ENCODE measurements at places on chromosomes 2 and 18.

GRCh38 chr18:43847164-43848091 is 570.1 kb upstream of the SYT4 start:
- no peak for DNase-seq

DNA sequence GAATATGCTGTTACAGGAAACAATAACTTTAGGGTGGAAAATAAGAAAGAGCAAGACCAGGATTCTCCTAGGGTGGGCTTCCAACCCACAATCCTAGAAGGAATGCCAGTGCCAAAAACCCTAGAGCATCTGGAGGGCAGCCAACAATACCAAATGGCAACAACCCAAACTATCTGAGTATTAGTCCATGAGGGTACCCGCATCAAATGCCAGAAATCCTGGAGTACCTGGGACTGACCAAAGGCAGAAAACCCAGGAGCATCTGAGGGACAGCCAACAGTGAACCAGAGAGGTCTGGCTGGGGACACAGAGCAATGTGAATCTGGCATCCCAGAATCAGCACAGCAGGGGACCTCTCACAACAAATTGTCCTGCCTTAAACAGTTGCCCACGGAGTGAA is 126.3 kb downstream of the SCG2 start:
- no peak for DNase-seq

GRCh38 chr2:160336105-160336504 is 136.0 kb upstream of the ITGB6 start:
- no peak for DNase-seq

DNA sequence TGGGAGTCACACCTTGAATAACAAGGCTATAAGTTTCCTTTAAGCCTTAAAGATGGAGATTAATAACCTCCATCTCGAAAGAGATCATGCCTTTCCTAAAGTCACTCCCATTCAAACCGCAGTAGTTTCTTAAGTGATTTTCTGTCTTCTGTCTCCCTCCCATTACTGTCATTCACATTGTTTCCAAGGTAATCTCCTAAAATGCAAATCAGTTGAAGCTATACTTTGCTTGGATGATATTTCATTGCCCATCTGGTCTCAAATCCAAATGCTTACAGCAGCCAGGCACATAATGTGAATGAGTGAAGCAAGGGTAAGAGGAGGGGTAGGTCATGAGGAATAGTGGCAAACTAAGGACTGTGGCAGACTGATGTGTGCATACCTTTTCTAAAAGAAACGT is 116.4 kb downstream of the CCDC141 start:
- DNase-seq, result no peak

DNA sequence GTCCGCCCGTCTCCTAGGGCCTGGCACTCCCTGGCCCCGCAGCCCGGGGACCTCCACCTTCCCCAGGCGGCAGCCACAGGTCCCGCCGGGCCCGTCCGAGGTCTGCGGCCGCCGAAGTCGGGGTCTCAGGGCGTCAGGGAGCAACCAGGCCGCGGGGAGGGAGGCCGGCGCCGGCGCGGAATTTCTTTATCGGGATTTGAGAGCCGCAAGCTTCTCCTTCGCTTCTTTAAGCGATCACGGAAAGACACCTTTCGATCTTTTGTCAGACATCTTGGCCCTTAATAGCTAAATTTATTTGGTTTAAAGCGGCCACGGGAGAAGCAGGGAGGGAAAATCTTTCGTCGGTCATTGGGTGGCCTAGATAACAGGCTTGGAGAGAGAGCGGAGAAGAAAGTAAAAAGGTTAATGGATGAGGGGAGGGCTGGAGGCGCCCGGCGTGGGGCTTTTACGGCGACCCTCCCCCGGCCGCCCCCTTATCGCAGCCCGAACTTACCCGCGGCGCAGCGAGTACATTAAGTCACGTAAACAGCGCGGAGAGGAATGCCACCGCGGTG is 4.3 kb upstream of the GATA6 start:
- DNase-seq, result no peak

DNA sequence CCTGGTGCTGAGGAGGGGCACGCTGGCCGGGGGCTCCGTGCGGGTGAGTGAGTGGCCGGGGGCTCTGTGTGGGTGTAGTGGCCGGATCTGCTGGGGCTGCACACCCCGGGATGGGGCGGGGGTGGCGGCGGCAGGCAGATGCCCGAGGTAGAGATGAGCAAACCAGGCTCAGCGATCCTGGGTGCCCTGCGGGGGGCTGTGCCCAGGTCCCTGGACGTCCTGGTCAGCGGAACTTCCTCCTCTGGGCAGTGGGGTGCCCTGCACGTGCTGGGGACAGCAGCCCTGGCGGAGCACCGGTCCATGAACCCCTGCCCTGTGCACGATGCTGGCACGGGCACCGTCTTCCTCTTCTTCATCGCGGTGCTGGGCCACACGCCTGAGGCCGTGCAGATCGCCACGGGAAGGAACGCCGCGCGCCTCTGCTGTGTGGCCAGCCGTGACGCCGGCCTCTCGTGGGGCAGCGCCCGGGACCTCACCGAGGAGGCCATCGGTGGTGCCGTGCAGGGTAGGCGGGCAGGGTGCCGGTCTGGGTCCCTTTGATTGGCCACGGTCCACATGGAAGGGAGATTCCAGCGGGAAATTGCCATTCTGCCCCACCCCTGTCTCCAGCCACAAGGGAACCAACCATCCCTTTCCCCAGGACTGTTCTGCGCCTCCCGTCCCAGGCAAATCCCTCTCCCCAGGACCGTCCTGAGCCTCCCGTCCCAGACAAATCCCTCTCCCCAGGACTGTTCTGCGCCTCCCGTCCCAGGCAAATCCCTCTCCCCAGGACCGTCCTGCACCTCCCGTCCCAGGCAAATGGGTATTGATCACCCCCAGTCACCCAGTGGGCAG is 5.9 kb downstream of the NEU4 start:
- DNase-seq, result no peak

DNA sequence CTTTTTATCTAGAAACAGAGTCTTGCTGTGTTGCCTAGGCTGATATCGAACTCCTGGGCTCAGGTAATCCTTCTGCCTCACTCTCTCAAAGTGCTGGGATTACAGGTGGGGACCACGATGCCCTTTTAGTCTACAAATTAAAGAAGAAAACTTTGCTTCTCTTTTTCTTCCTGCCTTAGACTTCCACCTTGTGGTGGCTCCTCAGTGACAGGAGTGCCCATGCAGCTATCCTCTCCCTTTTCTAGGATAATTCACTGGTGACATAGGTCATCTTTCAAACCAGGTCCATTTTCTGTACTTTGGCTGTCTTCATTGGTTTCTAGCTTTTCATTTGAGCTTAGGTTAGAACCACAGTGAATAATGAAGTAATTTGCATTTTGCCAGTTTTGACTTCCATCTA is 13.6 kb downstream of the DCAF17 start:
- DNase-seq, result no peak

DNA sequence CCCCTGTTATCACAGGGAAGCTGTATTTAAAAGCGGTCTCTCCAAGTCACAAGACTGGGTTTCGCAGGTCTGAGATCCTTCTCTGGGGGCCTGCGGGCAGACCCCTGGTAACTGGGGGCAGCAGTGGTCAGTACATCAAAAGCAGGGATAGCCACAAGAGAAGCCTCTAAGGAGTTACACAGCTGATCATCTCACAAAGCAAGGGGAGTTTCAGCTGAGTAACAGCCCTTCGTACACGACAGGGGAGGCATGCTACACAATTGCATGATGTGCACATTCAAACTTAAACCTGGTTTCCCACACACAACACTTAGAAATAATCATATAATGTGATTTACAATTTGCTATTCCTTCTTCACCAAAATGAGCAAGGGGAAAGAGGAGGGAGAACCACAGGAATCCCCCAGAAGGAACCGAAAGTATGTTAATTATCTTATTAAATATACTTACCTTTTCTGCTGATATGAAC is 87.5 kb downstream of the TMEM131 start:
- DNase-seq, result no peak

DNA sequence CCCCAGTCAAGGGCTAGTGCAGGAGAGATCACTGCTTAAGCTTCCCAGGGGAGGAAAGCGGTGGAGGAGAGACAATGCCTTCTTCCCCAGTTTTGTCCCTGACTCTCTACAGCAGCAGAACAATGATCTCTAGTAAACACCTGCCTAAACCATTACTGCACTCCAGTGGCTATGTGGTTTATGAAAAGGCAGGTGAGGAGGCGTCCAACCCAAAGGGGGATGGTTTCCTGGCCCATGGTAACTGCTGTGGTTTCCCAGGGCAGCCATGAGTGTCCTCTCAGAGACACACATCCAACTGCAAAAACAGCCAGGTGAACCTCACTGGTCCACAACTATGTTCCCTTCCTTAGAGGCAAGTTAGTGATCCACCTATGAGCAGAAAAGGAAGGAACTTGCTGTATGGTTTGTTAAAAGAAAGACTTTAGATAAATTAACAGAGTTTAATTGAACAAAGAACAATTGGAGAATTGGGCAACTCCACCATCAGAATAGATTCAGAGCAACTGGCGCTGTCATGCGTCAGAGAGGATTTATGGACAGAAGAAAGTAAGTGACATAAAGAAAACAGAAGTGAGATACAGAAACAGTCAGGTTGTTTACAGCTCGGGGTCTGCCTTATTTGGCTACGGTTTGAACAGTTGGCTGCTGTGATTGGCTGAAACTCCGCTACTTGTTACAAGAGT is 4.8 kb upstream of the TTC39C start:
- DNase-seq, result no peak

DNA sequence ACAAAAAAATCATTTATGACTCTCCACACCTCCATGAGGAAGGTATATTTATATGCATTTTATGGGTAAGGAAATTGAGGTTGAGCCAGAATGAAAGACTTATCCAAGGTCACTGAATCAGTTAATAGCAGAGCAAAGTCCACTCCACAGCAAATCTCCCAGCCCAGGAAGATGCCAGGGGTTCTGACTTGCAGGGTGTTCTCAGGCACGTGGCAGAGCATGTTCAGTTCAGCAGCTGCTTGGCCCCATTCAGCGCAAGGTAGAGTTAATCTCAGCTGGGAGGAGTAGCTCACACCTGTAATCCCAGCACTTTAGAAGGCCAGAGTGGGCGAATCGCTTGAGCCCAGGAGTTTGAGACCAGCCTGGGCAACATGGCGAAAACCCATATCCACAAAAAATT is 17.8 kb upstream of the DGKD start:
- DNase-seq, result no peak

- DNase-seq, result no peak
Observed at GRCh38 chr2:219017201-219017931, 23.9 kb downstream of the CFAP65 start.

- no peak for DNase-seq
Observed at GRCh38 chr2:226793646-226794045, 6.0 kb downstream of the IRS1 start.
